Forelimb muscle (tissue), 1 donor: ENCODE measurements at places on chromosomes 3 and 15. TPM values are rescaled to one million over a fixed set of nuclear protein-coding genes. Genes with fewer than 3 reads are reported as not detected.

GRCh38 chr3:178058629-178059028 is 477.6 kb upstream of the KCNMB2 start:
- no peak for DNase-seq

DNA sequence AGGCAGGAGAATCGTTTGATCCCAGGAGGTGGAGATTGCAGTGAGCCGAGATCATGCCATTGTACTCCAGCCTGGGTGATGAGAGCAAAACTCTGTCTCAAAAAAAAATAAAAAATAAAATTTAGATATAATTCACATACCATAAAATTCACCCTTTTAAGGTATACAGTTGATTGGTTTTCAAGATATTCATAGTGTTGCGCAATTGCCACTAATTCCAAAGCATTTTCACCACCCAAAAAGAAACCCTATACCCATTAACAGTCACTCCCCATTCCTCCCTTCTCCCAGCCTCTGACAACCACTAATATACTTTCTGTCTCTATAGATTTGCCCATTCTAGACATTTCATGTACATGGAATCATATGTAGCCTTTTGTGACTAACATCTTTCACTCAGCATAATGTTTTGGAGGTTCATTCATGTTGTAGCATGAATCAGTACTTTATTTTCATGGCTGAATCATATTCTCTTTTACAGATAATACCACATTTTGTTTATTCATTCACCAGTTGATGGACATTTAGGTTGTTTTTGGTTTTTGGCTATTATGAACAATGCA is 116.7 kb downstream of the RASA2 start:
- no peak for DNase-seq

- no peak for DNase-seq
Measured at GRCh38 chr15:36468746-36469145, 110.7 kb upstream of the CDIN1 start.

- no peak for DNase-seq
Measured at GRCh38 chr3:58175437-58176184, 35.2 kb downstream of the DNASE1L3 start.

- DNase-seq, result no peak
Measured at GRCh38 chr3:9767418-9767817, 2.3 kb downstream of the CAMK1 start.

GRCh38 chr3:137511655-137512054 is 252.5 kb upstream of the SOX14 start:
- no peak for DNase-seq

- DNase-seq, result no peak
Measured at GRCh38 chr3:150079029-150079739, 108.5 kb upstream of the PFN2 start.

DNA sequence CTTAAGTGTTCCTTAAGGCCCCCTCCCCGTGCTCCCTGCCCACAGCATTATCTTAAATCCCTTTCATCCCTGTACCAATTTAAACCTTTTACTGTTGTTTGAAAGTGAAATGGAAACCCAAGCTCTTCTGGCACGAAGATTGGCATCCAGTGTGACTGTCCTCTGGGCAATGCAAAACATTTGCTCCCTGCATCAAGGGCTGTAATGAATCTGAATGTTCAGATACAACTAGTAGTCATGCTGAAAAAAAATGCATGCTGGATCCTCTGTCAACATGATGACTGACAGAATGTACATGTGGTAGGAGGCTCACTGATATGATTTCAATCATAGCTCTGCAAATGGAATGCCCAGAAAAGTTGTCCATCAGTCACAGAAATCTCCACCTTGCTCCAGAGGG is 8.1 kb upstream of the CDIN1 start:
- no peak for DNase-seq

GRCh38 chr15:92184142-92184541 is 209.5 kb upstream of the ST8SIA2 start:
- no peak for DNase-seq

GRCh38 chr15:47688573-47689086 is 28.7 kb upstream of the SEMA6D start:
- no peak for DNase-seq

DNA sequence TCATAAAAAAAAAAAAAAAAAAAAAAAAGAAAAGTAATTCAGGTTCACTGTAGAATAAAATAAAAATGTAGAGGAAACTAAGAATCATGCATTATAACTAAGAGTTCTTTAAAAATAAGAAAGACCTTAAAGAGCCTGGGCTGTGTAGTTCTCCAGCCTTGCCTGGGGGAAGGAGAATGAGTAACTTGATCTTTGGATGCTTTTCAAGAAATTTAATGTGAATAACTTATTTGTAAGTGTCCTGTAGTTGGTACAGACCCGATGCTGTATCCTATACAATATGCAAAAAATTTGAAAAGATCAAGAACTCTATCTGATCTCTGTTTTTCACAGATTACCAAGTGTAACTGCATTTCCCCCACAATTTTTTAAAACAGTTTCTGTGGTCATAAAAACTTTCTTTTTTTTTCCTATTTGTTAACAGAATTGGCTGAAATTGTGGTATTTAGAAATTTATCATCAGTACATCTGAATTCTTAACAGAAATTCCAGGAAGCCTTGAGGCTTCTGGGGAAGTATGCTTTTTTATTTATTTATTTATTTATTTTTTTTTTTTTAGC is 195.3 kb downstream of the THRB start:
- DNase-seq, result no peak

- DNase-seq, result no peak
Measured at GRCh38 chr15:71082803-71083202, 32.5 kb upstream of the THSD4 start.

DNA sequence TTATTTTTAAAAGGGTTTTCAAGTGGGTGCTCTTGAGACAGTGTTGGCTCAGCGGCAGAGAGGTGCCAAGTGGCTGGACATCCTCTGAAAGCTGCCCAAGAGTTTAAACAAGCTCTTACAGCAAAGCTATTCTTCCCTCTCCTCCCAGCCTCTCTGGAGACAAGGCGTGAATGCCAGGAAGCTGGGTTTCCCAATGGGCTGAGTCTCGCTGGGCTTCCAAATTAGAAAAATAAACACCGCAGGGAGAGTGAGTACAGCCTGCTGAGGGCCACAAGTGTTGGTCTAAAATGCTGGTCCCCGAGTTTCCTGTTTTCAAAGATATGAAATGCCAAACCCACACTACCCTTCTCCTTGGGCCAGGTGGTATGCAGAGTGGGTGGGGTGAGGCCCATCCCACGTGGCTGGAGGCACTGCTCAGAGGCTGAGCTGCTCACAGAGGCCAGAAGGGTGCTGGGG is 36.4 kb downstream of the ZDHHC3 start:
- no peak for DNase-seq

DNA sequence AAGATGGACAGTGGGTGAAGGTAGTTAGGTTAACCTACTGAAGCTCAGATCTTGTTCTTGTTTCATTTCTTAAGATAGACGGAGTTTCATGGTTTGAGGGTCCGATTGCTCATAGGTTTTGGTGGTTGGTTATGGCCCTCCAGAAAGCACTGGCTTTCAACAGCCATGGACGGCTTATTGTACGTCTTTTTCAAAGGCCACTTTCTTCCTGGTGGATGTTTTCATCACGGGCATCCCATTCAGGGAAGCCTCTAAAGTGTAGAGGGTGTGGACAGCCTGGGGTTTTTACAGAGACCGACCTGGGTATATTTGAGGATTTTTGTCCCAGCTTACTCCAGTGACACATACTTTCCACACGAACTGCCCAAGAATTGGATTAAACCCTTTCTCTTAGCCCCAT is 132.7 kb upstream of the ONECUT1 start:
- DNase-seq, result no peak

DNA sequence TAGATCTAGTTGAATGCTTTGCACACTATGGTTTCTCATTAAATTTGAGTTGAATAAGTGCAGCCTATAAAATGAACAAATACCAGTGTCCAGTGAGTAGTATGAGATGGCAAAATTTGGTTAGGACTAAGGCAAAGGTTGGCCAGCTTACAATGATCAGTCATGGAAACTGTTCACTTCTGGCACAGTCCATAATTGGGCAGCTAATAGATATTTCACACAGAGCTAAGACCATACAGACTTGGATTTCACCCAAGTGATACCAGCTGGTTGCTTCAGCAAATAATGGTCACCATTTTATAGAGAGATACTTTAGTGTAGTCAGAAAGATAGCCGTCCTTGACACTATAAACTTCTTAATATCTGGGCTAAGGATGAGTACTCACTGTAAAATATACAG is 15.7 kb downstream of the GAP43 start:
- no peak for DNase-seq

SPESP1 gene
- 2.4 TPM for polyA plus RNA-seq

THPO gene
- 1.8 TPM for polyA plus RNA-seq

CLDN1 gene
- 2.6 TPM for polyA plus RNA-seq

CYP8B1 gene
- 0.09 TPM for polyA plus RNA-seq

MCF2L2 gene
- 0.25 TPM for polyA plus RNA-seq

ALS2CL gene
- 9.0 TPM for polyA plus RNA-seq

GCSAM gene
- 1.0 TPM for polyA plus RNA-seq

KIF15 gene
- polyA plus RNA-seq, result 9.2 TPM
